Activated CD4-positive, alpha-beta T cell treated with anti-CD3 and anti-CD28 coated beads, Interleukin-2, amount 50 U/mL, for 1 hour (primary cell): ENCODE measurements at places on chromosomes 13 and 19.

DNA sequence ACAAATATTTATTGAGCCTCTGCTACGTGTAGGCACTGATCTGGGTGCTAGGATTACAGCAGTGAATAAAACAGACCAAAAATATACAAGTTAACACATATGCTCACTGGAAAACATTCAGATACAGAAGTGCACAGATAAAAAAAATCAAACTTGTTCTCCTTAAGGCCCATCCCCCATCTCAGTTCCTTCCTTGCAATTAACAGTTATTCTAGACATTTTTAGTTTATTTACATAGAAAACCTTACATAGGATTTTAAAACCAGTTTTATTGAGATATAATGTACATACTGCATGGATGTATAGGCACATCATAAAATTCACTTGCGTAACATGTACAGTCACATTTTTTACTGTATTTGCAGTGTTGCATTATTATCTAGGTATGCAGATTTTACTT, 36.5 kb upstream of the HMGB1 start:
- DNase-seq = no peak

DNA sequence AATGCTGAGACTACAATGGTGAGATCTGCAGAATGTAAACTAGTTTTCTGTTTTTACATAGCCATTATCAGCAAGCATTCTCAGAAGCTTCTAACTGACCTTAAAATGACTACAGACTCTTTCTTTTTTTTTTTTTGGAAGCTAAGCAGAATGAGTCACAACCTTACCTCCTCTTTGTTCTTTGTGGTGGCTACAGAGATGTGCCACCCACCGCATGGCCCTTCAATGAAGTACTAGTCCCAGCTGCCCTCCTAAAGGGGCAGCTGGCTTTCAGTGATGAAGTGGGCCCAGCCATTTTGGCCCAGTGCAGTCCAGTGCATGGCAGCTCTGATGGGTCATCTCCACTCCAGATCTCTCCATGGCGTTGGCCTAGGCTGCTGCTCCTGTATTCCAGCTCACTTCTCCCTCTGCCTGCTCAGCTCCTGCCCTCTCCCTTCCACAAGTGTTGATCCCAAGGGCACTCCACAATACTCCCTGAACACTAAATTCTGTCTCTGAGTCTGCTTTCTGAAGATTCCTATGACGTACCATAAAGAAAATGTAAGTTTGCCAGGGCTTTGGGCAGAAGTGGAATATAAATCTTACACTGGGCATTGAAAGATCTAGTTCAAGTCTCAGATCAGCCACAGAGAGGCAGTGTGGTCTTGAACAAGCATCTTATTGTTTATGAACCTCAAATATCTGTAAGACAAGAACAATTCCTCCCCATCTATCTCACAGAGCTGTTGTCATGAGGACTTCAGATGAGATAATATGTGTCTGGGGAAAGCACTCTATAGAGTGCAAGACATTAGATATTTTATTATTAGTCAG, 85.6 kb downstream of the RXFP2 start:
- DNase-seq = no peak

- no peak for DNase-seq
Measured at GRCh38 chr13:66855131-66855530, 375.0 kb downstream of the PCDH9 start.

GRCh38 chr19:2659856-2660432, 42.5 kb downstream of the GNG7 start:
- DNase-seq = no peak

DNA sequence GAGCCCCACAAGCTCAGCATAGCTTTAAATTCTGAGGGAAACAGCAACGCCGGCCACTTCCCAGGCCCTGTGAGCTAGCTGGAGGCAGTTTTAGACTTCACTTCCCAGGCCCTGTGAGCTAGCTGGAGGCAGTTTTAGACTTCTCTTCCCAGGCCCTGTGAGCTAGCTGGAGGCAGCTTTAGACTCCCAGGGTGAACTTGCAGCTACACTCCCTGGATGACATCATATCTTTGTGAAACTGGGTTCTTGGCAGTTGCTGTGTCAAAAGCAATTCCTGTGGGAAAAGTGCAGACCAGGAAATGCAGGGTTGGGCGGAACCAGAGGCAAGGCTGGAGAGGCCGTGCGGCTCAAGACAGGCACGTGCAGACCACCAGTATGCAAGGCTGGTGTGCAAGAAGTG, 12.7 kb downstream of the SOX1 start:
- DNase-seq = no peak

DNA sequence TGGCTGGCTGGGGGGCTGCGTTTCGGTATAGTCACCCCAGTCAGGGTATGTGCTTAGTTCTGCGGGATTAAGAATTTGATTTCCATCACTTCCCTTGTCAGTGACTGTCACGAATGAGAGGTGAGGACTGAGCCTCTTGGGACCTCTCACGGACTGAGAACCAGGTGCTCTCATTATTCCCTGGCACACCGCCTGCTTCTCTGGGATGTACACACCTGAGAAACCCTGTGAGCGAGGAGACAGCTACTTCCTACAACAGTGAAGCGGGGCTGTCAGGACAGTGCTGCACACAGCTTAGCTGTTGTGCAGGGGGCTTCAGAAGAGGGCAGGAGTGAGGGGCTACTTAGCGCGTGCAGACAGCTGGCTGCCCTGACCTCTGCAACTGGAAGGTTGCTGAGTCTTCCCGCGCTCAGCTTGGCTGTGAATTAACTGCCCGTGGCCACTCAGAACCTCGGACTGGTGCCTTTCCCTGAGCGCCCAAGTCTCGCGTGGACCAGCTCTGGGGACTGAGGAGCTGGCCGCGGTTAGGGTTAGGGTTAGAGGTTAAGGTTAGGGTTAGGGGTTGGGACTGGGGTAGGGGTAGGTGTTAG, 65.3 kb upstream of the MCF2L start:
- no peak for DNase-seq
